Stimulated activated CD8-positive, alpha-beta memory T cell treated with anti-CD3 and anti-CD28 coated beads, Interleukin-4, amount 100 ng/mL, for 1 hour (primary cell): ENCODE measurements at places on chromosomes 7 and 10.

DNA sequence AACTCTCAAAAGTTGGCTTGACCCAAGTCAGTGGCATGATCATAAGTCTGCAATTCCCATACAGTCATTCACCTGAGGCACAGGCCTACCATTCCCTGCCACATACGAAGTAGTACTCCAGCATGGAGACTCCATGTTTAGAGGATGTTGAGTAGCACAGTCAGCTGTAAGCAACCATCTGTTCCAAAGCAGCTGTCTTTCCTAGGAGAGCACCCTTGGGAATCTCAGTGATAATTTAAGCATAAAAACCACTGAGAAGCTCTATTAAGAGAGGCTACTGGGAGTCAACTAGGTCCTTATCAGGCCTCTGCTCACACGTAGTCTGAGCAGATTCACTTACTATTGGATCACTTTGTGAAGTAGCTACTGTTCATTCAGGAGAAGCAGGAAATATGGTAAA is 61.6 kb upstream of the UNC5B start:
- no peak for DNase-seq

DNA sequence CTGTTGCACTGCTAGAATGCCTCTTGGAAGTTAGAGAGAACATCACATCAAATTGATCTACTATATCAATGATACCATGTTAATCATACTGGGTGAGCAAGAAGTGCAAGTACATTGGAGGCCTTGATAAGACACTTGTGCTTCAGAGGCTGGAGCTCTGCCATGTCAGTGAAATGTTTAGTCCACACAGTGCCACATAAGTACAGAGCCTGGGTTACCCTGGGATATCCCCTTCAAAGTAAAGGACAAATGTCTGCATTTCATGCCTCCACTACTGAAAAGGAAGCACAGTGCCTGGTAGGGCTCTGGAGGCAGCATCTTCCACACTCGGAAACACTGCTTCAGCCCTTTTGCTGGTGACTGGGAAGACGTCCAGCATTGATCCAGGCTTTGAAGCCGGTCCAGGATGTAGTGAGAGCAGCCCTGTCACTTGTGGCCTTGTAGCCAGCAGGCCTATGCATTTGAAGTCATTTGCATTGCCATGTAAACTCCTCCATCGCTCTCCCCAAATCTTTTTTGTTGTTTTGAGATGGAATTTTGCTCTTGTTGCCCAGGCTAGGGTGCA is 15.7 kb upstream of the STN1 start:
- DNase-seq, result no peak

DNA sequence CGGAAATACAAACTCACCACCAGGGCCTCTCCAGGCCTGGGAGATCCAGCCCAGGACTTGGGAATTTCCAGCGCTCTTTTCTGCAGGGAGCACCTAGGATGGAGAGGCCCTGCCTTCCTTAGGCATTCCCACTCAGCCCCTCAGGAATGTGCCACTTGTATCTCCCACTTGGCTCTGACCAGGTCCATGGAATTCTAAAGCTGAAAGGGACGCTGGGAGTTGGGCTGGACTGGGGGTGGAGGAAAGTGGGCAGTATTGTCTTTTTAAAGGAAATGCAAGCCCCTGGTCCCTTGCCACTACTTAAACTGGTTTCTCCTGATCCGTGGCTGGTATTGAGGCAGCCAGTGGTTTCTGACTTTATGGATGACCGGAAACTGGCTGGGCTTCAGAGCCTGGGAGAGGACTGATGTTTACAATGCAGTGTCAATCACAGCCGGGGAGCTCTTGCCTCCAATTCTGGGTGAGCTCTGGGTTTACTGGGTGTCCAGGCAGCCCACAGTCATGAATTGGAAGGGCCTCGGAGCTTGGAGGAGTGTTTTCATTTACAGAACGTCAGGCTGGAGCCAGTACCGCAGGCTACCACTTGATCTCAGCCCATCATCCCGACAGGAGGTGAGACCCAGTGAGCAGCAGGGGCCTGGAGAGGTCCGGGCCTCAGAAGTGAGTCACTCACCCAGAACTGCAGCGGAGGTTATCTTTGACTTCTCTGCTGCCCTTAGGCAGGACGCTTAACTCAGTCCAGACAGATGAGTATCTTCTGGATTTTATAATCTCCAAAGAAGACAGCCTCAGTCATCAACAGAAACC is 27.3 kb downstream of the AGAP3 start:
- DNase-seq, result no peak

DNA sequence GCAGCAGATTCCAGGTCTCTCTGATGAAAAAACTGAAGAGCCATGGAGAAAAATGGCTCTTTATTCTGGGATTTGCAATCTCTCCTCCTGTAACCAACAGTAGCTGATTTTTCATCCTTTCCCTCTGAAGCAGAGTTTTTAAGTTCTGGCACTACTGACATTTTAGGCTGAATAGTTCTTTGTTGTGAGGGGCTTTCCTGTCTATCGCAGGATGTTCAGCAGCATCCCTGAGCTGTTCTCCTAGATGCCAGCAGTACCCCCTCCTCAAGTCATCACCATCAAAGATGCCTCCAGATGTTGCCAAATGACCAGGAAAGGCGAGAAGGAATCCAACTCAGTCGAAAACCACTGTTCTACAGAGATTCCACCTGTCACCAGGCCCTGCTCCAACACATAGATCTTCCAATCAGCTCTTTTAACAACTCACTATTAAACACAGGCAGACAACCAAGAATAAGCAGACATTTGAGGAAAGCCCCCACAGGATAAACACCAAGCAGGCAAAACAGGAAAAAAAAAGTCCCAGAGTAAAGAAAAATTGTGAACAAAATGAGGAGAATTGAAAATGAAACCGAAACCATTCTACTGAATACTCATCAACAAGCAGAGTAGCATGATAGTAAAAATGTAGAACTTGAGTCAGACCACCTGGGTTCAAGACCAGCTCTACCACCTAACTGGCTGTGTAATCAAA is 124.8 kb downstream of the MPP7 start:
- no peak for DNase-seq

DNA sequence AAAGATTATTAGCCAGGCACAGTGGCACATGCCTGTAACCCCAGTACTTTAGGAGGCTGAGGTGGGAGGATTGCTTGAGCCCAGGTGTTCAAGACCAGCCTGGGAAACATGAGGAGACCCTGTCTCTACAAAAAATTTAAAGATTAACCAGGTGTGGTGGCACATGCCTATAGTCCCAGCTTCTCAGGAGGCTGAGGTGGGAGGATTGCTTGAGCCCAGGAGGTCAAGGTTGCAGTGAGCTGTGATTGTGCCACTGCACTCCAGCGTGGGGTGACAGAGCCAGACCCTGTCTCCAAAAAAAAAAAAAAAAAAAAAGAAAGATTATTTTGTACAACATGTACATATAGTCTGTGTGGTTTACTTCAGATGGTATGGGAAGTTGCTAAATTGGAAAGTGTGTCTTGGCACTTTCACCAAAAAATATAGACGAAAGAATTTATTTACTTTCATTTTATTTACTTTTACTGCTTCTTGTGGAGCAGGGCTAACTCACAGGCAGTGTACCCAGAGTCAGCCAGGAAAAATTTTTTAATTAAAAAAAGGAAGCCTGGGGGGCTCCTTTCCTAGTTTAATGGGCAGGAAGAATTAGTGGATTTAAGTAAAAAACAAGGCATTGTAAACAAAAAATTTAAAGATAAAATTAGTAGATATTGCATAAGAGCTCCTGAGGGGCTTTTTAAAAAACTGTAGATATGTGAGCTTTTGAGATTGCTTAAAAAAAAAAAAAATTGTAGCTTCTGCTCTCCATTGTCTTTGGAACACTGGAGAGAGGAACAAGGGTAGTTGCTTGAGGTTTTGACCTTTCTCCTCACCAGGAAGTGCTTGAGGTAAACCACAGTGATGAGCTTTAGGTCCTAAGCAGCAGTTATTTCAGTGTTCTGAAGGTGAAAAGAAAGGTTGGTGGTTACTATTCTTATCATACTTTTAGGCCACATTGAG is 44.6 kb upstream of the VDAC2 start:
- DNase-seq, result no peak

GRCh38 chr7:158123753-158124152 is 463.9 kb downstream of the PTPRN2 start:
- no peak for DNase-seq

GRCh38 chr7:105213611-105214010 is 175.1 kb downstream of the SRPK2 start:
- DNase-seq, result no peak

DNA sequence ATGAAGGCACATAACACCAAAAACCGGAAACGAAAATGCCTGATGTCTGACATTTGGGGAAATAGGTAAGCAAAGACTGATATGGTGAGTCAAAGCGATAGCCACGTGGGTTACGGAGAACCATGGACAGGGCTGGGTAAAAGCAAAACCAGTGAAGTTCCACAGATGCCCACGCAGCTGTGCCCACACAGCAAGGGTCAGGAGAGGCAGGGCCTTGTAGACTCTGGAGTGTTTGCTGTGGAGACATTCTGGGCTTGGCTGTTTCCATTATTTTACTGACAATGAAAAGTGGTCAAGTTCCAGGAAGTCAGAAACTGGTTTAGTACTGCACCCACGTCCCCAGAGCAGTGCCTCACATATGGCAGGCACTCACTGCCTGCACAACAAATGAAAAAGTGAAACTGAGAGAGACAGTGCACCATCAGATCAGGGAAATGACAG is 148.7 kb downstream of the ZMYND11 start:
- DNase-seq, result no peak

DNA sequence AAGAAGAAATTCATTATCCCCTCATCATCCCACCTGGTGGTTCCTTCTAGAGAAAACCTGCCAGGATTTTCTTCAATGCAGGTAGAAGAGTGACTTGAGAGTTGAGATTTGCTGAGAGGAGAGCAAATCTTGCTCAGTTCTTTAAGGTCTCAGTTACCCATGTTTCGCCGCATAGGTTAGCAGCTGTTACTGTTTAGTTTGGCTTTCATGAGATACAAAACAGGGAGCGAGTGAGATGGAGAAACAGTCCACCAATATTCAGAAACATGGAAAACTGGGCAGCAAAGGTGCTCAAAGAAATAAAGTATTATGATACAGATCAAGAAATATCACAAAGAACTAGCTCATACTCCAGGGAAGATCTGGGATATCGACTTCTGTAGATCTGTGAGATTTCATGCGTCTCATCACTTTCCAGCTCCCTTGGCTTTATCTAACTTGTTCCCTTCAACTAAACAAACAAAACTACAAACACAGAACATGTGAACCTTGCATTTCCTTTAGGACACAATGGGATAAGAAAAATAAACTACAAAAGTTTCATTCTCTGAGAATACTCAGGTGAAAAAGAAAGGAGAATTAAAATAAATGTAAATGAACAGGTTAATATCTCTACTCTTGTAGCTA is 63.4 kb downstream of the AKR1C4 start:
- no peak for DNase-seq

DNA sequence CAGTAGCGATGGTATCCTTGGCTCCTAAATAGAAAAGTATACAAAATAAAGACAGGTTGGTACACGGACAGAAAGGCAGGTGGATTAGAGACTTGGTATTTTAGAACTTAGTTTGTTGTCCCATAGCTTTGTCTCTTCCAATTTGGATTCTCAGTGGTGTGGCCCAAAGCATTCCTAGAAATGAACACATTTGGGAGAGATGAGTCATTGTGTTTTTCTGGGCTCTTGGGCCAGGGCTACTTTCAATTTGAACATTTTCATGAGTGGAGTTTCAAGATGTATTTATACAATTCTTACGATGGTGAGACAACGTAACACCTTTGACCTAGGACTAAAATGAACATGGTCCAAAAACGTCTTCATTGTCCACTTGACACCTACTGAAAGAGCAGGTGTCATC is 225.1 kb upstream of the YAE1 start:
- DNase-seq, result no peak

DNA sequence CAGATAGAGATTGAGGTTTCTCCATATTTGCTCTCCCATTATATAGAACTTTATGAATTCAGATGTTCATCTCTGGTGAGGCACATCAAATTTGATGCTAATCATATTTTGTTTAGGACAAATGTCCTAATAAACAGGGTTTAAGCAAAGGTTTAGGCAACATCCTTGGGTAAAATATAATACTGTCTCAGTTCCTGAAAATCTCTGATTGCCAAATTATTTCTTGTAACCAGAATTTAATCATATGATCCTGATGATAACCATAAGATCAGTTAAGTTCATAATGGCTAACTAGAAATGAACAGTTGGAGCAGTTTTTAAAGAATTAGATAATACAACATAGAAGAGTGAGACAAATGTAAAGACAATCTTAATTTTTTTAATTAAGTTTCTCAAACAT is 18.6 kb downstream of the CUTC start:
- no peak for DNase-seq

DNA sequence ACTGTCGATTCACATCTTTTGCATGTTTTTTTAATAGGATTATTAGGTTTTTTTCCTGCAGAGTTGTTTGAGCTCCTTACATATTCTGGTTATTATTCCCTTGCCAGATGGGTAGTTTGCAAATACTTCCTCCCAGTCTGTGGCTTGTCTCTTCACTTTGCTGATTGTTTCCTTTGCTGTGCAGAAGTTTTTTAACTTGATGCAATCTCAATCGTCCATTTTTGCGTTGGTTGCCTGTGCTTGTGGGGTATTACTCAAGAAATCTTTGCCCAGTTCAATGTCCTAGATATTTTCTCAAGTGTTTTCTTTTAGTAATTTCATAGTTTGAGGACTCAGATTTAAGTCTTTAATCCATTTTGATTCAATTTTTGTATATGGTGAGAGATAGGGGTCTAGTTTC is 95.4 kb downstream of the TBXAS1 start:
- no peak for DNase-seq

- no peak for DNase-seq
These were observed 226.4 kb downstream of the MAD1L1 start for GRCh38 chr7:2006231-2006771.

DNA sequence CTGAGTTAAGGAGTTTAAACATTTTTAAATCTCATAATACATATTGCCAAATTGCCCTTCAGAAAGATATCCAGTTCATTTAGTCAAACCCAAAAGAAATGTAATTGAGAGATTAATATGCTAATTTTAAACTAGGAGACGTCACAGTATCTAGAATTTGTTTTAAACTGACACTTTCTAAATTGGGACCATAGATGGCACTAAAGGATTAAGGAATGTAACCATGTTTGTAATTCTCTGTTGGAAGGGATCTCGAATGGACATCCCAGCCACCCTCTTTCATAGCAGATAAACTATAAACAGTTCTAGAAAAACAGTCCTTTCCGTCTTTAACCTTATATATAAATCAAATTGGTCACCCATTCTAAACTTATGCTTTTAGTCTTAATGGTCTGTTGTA is 30.0 kb upstream of the SAMD9L start:
- DNase-seq, result no peak

- no peak for DNase-seq
These were observed 375.2 kb downstream of the RPS24 start for GRCh38 chr10:78408671-78409472.
